ENCODE measurements at places on chromosomes 13 and 19.
A peak's percentile ranks its signal among the peaks of the same experiment; 100 is the strongest.

- no peak for DNase-seq
Observed at GRCh38 chr19:30036154-30037129, 94.4 kb downstream of the URI1 start.

DNA sequence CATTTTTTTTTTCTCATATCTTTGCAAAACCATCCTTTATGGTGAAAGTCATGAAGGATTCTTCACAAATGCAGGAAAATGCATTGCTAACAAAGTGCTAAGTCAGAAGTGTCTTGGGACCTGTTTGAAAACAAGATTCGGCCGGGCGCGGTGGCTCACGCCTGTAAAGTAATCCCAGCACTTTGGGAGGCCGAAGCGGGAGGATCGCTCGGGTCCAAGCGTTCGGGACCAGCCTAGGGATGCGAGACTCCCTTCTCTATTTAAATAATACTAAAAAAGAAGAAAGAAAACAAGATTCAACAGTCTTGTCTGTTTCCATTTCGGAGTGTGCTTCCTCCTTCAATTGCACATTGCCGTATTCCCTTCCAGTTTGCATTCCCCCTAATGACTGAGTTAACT, 819 bp downstream of the EID2B start:
- DNase-seq, result no peak

DNA sequence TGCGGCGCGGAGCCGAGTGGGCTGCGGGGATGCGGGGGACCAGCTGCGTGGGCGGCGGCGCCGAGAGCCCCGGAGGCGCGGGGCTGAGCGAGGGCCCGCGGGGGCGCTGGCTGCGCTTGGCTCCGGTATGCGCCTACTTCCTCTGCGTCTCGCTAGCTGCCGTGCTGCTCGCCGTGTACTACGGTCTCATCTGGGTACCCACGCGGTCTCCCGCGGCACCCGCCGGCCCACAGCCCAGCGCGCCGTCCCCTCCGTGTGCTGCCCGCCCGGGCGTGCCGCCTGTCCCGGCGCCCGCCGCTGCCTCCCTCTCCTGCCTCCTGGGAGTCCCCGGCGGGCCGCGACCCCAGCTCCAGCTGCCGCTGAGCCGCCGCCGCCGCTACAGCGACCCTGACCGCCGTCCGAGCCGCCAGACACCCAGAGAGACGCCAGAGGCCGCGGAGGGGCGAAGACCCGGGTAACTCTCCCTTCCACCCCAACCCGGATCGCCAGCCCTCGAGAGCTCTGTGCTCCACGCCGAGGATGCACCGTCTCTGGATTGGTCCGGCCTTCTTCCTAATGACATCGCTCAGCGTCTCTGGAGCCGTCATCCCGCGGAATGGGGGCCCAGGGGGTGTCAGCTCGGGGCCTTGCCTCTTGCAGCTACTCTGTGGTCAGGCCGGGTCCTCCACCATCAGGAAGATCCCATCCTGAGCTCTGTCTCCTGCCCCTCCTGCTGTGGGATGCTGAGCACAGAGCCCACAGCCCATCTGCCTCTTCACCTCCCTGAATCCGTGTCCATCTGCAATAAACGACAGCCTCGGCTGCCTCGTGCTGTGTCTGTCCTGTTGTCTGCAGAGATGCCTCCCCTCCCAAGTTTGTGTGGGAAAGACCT, 441 bp downstream of the INAFM1 start:
- DNase-seq, result no peak

DNA sequence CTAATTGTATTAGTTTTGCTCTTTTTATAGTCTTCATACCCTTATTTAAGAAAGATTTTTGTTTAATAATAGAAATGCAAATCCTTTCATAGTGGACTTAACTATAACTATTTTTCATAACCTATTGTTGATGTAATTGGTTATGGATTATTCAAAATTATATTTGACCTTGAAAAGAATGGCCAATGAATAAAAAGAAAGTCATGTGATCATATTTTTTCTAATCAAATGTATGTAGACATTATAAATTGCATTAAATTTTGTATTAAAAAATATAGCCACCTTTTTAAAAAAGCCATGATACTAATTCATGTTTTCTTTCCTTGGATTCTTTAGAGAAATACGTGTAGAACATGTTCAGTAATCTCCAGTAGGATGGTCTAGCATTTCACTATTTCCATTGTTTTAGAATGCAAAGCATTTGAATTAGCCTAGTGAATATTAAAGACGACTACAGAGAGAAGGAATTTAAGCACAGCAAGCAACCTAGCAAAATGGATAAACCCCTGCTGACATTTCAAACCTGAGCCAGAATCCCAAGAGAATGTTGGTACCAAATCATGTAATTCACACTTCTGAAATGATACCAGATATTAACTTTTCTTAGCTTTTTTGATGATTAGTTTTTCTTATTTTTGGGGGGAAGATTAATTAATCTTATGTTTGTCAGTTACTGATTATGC, 1297.4 kb upstream of the MIR17HG start:
- no peak for DNase-seq

GRCh38 chr13:113855012-113855921, 8.6 kb downstream of the GAS6 start:
- DNase-seq, result peak; percentile 54

GRCh38 chr13:25295701-25296100, 5.7 kb upstream of the NUP58 start:
- DNase-seq, result no peak

DNA sequence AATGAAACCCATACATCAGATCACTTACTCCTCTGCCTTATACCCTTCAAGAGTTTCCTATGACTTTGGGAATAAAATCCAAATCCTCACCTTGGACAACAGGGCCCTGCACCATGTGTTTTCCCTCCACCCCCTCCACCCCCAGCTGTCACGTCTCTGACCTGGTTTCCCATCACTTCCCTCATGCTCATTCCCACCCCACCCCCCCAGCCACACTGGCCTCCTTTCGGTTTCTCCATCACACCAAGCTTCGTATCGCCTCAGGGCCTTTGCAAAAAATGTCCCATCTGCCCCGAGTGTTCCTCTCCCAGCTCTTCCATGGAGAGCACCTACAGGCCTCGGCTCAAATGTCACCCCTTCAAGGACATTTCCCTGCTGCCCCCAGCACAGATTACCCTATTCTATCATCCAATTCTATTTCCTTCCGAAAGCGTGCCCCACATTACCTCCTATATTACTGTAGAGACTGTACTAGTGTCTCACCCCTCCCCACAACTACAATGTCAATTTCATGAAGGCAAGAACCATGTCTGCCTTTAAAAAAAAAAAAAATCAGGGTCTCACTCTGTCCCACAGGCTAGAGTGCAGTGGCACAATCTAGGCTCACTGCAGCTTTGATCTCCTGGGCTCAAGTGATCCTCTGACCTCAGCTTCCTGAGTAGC, 16.8 kb upstream of the FFAR2 start:
- DNase-seq, result no peak

DNA sequence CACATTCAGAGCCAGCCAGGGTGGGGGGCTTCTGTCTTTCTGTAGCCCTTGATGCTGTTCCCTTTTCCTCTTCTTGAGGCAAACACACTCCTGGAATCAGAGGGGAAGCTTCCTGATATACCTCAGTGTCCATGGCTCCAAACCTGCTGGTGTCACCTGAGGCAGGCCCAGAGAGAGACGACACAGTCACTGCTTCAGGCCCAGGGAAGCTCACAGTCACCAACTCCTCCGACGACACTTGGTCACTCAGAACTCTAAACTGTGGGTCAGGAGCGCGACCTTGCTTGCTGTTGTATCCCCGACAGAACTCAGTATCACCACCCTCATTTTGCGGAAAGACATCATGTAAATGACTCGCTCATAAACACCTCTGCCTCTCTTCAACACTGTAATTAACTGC, 1.1 kb downstream of the ATP13A1 start:
- DNase-seq, result no peak

DNA sequence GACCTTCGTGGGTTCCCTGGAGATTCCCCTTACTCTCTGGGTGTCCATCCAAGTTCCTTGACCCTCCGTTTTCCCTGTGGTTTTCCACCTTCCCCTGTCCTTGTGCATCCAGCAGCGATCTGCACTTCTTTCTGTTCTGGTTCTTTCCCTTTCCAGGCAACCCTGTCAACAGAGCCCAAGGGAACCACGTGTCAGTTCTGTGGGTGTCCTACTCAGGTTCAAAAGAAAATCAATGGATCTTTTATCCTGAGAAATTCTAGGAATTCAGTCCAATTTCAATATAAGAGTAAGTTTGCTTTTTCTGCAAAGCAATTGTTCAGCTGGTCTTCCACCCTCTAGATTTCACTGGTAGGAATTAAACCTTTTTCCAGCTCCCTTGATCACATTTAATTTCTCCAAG, 1394.8 kb upstream of the SLC10A2 start:
- no peak for DNase-seq

DNA sequence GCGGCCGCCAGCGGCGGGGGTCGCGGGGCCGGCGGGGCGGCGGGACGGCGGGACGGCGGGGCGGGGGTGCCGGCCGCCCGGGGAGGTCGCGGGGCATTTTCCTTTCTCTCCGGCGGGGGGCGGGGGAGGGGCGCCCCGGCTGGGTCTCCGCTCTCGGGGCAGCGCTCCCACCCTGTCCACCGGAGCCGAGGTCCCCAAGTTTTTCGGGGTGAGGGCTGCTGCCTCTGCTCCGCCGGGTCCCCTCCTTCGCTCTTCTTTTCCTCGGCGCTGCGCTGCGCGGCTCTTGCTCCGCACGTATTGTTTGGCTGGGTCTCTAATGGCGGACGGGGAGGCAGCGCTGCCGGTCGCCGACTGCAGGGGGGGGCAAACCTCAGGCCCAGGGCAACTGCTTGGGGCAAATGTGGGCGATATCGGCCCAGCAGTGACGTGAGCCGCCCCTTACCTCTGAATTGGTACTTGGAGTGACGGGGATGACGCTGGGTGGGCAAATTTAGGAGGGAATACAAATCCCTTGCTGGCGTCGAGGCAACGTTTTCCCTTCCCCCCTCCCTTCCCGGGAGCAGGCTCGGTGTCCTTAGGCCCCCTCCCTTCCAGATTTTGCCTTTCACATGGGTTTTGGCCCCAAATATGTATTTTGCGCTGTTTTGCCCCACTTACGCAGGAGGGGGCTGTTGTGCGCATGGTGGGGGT, 759 bp downstream of the ZMYM2 start:
- peak; percentile 89 for DNase-seq

GRCh38 chr19:16897856-16898161, 9.0 kb downstream of the F2RL3 start:
- DNase-seq, result no peak

DNA sequence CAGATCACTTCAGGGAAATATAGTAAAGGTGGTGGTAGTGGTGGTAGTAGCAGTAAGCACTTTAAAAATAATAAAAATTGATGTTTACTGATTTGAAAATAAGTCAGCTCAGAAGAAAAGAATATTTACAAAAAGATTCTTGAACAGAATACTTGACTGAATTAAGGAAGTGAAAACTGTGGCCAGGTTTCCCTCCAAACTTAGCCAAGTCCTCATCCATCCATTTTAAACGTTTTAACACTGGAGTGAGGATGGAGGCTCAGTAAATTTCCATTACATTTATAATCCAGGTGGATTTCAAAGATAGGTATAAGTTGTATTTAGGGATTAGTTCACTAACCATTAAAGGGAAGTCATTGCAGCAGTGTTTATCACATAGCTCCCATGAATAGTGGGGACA, 221.5 kb downstream of the RGCC start:
- no peak for DNase-seq

DNA sequence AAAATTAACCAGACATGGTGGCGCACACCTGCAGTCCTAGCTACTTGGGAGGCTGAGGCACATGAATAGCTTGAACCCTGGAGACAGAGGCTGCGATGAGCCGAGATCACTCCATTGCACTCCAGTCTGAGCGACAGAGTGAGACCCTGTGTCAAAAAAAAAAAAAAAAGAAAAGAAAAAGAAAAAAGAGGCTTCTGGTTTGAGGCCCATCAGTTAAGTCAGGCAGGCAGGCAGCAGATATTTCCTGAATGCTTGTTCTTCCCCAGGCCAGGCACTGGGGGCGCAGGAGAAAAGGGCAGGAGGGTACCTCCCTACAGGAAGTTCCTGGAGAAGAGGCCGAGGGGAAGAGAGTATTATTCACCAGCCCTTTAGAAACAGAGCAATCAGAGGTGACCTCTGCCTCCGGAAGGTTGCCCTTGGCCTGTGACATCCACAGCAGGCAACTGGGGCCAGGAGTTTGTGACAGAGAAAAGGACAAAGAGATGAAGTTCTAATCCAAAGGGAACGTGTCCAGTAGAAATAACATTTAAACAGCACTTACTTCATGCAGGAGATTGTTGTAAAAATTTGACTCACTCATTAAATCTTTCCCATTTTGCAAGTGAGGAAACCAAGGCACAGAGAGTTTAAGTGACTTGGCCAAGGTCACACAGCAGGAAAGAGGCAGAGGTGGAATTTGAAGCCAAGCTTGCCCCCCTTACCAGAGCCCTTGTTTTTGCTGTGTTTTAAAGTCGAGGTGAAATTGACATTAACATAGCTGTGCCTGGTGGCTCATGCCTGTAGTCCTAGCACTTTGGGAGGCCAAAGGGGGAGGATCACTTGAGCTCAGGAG, 4.3 kb upstream of the RLN3 start:
- DNase-seq, result no peak

GRCh38 chr13:77980592-77980991, 62.0 kb upstream of the EDNRB start:
- DNase-seq, result no peak

GRCh38 chr13:94704377-94705080, 7.8 kb downstream of the SOX21 start:
- no peak for DNase-seq

DNA sequence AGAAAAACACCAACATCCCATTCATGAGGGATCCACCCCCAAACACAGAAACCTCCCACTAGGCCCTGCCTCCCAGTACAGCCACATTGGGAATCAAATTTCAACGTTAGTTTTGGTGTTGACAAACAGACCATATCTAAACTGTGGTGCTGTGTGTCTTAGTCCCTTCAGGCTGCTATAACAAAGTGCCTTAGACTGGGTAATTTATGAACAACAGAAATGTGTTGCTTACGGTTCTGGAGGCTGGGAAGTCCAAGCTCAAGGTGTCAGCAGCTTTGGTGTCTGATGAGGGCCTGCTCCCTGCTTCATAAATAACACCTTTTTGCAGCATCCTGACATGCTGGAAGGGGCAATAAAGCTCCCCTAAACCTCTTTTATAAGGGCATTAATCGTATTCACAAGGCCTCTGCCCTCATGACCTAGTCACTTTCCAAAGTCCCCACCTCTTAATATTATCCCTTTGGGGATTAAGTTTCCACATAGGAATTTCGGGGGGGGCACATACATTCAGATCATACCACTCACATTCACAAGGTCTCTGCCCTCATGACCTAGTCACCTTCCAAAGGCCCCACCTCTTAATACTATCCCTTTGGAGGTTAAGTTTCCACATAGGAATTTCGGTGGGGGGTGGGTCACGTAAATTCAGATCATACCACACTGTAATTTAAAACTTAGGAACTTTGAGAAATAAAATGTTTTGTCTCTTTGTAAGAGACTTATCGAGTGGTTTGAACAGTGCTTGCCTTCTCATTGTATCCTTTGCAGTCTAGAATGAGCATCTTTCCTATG, 27.5 kb downstream of the ZNF507 start:
- no peak for DNase-seq

- no peak for DNase-seq
Observed at GRCh38 chr19:47093254-47093653, 20.3 kb downstream of the ZC3H4 start.

GRCh38 chr13:31174018-31174417, 12.3 kb upstream of the HSPH1 start:
- DNase-seq, result no peak

Measured in activated CD8-positive, alpha-beta memory T cell treated with anti-CD3 and anti-CD28 coated beads for 24 hours (primary cell).